ENCODE measurements at places on chromosomes 16 and 17. TPM values are rescaled to one million over a fixed set of nuclear protein-coding genes. Genes with fewer than 3 reads are reported as not detected.

Gene CCL1
- not detected for total RNA-seq

Gene ALDH3A1
- not detected for total RNA-seq

Gene CHP2
- not detected for total RNA-seq

Gene TLCD3B
- under 0.01 TPM for total RNA-seq

Gene WIPF2
- 11.8 TPM for total RNA-seq

Gene C17orf50
- total RNA-seq, result not detected

Gene AATK
- 0.23 TPM for total RNA-seq

Gene GP1BA
- total RNA-seq, result not detected

Gene USP43
- not detected for total RNA-seq

Gene GALNS
- total RNA-seq, result 41.8 TPM

Gene TPSD1
- total RNA-seq, result not detected
